NCI-H146 (cell line): ENCODE measurements at places on chromosomes 5 and 9.
A peak's percentile ranks its signal among the peaks of the same experiment; 100 is the strongest.

DNA sequence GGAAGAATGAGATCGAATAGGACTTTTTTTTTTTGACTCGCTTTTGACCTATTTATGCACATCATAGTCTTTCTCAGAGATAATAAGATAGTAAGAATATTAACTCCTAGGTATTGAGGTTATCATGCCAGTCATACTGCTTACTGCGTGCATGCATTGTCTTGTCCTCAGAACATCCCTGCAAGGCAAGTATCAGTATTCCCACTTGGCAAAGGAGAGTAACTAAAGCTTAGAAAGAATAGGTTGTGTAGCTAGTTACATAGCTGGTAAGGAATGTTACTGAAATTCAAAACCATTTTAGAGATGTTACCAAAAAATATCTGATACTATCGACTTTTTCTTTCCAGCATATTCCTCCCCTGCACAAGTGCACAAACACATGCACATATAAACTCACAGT, 296.1 kb upstream of the CLINT1 start:
- DNase-seq: no peak

- peak; percentile 83 for DNase-seq
These were observed 159.2 kb upstream of the ALDH1B1 start for GRCh38 chr9:38233343-38233742.

DNA sequence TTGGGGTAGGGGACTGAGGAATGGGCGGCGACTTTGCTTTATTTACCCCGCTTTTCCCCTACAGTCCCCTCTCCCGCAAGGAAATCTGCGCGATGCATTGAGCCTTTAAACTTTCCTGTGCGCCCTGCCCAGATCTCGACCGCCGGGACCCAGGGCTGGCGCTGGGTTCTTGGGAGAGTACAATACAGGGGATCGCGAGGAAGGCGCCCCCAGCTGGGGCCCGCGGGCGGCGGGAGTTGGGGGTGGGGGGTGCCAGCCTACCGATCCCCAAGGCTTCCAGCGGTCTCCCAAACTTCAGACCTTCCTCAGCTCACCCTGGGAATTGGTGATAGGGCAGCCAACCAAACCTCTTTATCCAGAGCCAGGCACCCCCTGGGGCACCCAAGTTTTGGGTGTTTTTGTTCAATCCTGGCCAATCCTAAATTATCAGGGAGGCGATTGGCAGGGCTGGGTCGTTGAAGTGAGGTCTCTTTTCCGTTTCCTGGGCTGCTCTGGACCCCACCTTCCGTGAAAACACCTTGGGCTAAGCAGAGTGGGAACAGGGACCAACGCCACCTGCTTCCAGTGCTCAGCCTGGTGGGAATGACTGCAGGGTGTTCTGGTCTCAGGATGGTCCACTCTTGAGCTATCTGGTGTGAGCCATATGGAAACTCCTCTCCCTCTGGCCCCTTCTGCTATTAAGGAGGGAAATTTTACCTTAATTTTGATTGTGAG, 51.4 kb upstream of the DAB2IP start:
- DNase-seq: no peak

DNA sequence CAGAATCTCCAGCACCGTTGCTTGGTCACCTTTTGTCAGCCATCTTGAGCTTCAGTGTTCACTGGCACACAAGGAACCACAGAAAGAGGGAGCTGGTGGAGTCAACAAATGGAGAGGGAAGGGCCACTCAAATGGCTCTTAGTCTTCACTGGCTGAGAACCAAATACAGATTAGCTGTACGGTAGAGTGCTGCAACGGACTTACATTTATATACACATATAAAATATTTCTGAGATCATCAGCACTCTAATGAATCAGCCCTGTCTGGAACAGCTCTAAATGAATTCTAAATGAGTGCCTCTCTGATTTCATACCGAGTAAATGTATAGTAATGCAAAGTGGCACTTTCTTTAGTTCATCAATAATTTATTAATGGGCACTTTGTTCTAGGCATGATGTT, 24.8 kb downstream of the KCTD16 start:
- no peak for DNase-seq

GRCh38 chr9:131259916-131260597, 16.3 kb downstream of the FAM78A start:
- no peak for DNase-seq

- DNase-seq: no peak
These were observed 241.1 kb downstream of the GADD45G start for GRCh38 chr9:89845862-89846261.
